Muscle of arm (tissue), 14 donors: ENCODE measurements at places on chromosomes 2 and 18. TPM values are rescaled to one million over a fixed set of nuclear protein-coding genes. Genes with fewer than 3 reads are reported as not detected.

The IL18RAP gene
- polyA plus RNA-seq = 0.22 TPM

The C2orf92 gene
- 10.0 TPM for polyA plus RNA-seq

The ASTL gene
- 0.20 TPM for polyA plus RNA-seq

The TWIST2 gene
- 88.1 TPM for polyA plus RNA-seq

The INHBB gene
- polyA plus RNA-seq = 1.0 TPM

The BOLL gene
- polyA plus RNA-seq = 2.0 TPM

The LYPD6B gene
- polyA plus RNA-seq = not detected

The TBR1 gene
- not detected for polyA plus RNA-seq

The OXER1 gene
- 5.5 TPM for polyA plus RNA-seq

The GAL3ST2 gene
- not detected for polyA plus RNA-seq

The KCNJ13 gene
- 0.43 TPM for polyA plus RNA-seq

The SAG gene
- polyA plus RNA-seq = 0.09 TPM

The VWA3B gene
- polyA plus RNA-seq = 0.35 TPM

The CFAP221 gene
- polyA plus RNA-seq = not detected

The UGT1A3 gene
- polyA plus RNA-seq = not detected
